ENCODE measurements at places on chromosomes 5 and 9.

- DNase-seq, result no peak
Observed at GRCh38 chr5:6713274-6714225, at the start of gene TENT4A. Gene TENT4A, plus strand, starts transcription at chr5:6713432. Its CDS starts 552 bp downstream, at chr5:6713984.

DNA sequence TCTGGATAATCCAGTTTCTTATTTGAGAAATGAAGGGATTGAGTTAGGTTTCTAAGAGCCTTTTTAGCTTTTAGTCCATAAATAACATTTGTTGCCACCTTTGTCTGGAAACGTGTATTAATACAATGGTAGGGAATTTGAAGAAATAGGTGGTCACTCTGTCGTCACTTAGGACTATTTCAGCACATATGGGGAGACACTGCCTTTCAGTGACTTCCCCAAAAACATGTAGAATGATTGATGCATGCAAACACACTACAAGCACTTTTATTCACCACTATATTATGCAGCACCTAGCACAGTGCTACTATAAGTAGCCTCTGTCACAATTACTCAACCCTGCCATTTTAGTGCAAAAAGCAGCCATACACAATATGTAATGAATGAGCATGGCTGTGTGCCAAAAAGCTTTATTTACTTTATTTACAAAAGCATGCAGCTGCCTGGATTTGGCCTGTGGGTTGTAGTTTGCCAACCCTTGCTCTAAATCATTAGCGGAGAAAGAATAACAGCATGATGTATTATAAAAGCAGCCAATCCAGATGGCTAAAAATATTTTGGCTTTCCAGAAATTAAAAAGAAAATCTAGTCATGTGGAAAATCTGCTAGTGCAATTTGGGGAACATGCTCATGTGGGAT is 154.2 kb upstream of the HMHB1 start:
- no peak for DNase-seq

DNA sequence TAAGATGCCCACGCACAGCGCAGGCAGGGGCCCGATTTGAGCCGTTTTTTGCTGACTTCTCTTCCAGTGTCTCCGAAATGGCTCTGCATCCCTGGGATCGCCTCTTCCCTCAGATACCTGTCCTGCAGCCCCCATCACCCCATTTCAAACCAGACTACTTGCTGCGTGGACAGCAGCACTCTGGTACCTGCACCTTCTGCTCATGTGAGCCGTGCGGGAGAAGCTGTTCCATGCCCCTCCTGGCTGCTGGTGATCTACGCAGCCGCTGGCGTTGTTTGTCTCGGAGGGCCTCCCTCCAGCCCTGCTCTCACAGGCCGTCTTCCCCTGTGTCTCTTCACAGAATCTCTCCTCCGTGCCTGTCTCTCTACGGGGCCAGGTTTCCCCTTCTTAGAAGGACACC is 13.4 kb downstream of the CEP72 start:
- DNase-seq, result peak; percentile 56

DNA sequence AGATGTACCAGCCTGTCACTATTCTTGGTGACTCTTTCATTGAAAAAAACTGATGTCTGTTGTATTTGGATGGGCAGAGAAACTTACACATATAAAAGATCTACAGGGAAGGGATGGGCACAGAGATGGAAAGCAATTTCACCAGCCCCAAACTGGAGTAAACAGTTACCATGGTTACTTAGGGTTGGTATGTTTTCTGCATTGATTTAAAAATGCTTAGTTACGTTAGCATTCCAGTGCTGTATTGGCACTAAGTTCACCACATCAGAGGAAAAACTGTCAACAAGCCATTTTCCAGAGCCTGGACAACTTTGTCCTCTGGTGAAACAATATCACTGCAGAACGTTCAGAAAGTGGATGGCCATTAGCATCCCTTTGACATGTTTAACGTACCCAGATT is 28.0 kb downstream of the MARCHF3 start:
- DNase-seq, result no peak

GRCh38 chr5:59062986-59063683 is 480.3 kb downstream of the RAB3C start:
- no peak for DNase-seq

- DNase-seq, result no peak
Observed at GRCh38 chr5:60993875-60994571, 49.0 kb downstream of the NDUFAF2 start.

DNA sequence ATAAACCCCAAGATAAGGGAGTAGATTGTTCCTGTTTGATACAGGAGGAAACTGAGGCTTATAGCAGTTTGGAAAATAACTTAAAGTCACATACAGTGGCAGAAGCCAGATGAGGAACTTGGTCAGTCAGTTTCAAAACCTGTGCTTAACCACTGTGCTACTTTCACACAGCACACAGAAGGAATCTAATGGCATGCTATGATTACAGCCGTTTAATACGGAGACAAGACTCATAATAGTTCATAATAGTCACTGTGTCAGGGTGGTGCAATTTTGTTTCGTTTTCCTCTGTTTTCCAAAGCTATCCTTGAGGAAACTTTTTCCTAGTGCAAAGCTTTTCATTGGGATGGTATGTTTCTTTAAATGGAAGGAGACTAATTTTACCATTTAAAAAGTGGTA is 112.3 kb downstream of the GCNT1 start:
- DNase-seq, result no peak

- DNase-seq, result no peak
Observed at GRCh38 chr5:170171811-170172210, 61.0 kb upstream of the C5orf58 start.

DNA sequence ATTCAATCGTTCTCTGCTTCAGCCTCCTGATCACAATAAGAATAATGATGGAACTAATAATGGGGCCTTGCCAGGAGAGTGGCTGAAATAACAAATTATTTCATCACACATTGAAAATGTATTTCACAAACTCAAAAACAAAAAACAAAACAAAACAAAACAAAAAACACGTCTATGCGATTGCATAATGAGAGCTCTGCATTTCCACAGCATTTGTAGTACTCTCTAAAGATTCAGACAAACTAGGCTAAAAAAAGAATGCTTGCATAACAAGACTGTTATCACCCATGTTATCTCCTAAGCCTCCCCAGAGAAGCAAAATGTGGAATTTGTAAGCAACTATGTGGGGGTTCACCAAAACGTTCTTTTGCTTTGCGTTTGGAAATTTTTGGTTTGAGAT is 48.1 kb downstream of the PRELID2 start:
- DNase-seq, result no peak

DNA sequence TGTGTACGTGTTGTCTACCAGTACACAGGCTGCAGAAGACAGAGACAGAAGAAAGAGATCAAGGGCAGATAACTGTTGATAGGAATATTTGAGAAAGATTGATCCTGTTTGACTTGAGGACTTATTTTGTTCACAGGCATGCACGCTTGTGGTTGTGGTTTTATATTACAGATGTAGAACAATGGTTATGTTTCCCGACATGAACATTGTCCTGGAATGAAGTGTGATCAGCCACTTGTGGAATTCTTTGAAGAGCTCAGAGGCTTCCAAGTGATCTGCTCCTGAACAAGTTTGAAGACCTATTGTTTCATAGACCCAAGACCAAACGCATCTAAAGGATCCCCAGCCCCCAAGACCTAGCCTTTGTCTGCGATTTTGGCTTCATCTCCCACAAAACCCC is 13.7 kb downstream of the TEX53 start:
- no peak for DNase-seq

DNA sequence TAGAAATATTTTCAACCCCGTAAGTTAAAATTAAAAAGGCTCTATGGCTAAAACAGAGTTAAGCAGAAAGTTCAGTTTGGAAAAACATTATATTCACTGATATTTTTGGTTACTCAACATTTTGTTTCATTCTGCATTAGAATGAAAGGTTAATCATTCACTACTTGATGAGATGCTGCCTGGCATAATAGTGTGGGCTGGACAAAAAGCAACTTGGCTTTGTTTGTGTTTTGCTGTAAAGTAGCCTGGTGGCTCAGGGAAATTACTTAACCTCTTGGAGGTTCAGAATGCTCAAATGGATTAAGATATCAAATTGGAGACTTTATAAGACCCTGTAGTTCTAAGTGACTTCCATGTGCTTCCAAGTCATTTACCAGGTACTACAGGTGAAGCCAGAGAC is 367.4 kb upstream of the TRPC7 start:
- no peak for DNase-seq

GRCh38 chr9:98488571-98489312 is 220.0 kb downstream of the GABBR2 start:
- DNase-seq, result no peak

DNA sequence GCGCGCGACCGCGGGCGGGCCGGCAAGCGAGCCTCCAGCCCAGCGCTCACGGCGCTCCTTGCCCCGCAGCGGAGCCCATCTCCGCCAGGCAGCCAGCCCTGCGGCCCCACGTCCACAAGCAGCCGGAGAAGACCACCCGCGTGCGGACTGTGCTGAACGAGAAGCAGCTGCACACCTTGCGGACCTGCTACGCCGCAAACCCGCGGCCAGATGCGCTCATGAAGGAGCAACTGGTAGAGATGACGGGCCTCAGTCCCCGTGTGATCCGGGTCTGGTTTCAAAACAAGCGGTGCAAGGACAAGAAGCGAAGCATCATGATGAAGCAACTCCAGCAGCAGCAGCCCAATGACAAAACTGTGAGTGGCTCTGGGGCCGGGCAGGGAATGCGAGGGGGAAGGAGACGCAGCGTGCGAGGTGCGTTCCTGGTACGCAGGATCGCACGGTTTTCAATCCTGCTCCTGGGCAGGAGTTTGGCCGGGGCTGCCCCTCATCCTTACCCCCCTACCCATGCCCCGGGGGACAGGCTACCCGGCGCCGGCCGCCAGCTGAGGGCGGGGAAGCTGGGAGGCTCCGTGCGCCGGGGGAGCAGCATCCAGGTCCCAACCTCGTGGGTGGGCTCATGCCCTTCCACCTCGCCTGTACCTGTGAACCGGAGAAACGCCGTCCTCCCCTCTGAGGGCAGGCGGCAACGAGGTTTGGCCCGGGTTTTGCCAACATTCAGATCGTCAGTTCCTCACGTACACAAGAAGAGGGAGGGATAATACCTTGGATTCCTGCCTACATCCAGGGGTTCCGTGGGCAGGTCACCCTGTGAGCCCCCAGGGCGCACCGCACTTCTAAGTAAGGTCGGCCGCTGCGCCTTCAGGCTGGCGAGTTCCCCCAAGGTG is 6.6 kb downstream of the ISL1 start:
- no peak for DNase-seq

GRCh38 chr5:98402130-98402529 is 371.3 kb upstream of the RGMB start:
- no peak for DNase-seq

DNA sequence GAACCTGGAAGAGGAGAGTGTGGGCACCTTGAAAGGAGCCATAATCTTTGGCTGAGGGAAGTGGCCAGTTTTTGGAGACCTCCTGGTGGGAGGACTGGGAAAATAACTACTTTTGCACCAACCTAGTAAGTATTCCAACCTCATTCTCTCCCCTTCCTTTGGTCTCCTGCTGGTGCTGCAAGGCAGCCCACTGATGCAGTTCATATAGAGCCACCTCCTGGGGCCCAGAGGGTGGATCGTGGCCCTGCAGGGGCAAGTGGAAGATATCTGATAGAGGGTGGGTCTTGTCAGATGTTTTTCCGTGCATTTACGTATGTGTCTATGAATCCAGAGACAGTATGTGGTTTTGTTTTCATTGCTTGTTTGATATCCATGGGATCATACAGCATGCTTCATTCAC is 172.8 kb upstream of the PITX1 start:
- no peak for DNase-seq

DNA sequence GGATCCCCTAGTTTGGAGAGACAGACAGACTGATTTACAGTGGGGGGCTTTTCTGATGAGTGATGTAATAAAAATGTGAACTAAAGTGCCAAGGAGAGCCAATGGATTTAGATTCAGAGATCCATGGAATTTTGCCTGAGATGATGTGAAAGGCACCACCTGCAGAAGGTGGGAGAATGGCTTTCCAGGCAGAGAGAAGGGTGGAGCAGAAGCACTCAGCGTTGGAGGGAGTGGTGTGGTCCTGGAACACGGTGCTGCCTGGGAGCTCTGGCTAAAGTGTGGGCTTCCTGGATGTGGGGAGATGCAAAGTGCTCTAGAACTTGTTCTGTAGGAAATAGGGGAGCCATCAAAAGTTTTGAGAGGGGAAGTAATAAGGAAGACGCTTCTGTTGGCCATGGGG is 57.0 kb downstream of the IQGAP2 start:
- DNase-seq, result no peak

DNA sequence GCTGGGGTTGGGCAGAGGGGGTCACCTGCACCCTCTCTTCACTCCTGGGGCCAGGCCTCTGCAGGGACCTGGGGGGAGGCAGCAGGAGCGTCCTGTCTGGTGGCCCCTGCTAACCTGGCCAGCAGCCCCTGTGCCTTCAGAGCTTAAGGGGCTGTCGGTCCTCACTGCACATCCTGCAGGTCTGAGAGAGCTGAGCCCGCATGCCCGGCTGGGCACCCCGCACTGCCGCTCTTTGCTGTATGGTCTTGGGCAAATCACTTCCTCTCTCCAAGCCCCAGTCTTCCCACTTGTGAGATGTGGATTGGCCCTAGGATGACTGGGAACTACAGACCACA is 7.9 kb downstream of the FLT4 start:
- peak; percentile 68 for DNase-seq

GRCh38 chr5:16233730-16234129 is 54.1 kb upstream of the MARCHF11 start:
- no peak for DNase-seq

DNA sequence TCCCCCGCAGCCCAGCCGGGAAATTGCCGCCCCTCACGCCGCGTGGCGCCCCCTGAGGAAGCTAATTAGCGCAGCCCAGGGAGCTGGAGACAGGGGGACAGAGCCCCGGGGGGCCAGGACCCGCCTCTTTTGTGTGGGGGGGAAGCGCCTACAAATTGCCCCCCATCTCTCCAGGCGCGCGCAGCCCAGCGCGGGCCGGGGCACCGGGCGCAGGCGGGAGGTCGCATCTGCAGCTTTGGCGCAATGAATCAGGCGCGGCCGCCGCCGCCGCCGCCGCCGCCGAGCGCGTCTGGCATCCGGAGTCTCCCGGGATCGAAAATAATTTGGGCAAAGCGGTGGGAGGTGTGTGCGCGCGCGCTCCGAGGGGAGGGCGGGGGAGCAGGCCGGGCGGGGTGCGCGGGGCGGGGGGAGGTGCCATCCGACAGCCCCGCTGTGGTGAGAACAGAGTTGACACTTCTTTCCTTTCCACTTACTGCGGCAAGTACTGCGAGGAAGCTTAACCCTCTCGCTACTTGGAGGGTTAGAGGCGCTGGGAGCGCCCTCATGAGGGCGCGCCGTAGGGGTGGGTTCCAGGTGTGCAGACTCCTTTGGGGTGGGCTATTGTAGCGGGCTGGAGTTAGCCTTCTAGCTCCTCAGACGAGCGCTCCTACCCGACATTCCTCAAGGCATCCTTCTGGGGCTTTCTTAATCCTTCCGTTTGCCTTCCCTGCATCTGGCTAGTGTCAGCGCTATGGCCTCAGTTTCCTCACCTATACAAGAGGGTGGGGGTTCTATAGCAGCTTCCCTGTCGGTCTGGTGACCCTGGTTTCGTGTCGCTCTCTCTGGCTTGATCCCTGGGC is 63.1 kb downstream of the CXXC5 start:
- DNase-seq, result no peak

Measured in chondrocyte (in vitro differentiated cells).